Neuronal stem cell (in vitro differentiated cells): ENCODE measurements at places on chromosomes 13 and 19.

GRCh38 chr13:100594731-100595130 lies 6.1 kb upstream of the GGACT start:
- H3K4me3 ChIP-seq: no peak overlapping the region
- no peak for DNase-seq
- no peaks in the 10 kb centered on the region for H3K36me3 ChIP-seq
- H3K4me1 ChIP-seq: no peaks in the 10 kb centered on the region

GRCh38 chr13:51015973-51016372 lies 95.1 kb downstream of the C13orf42 start:
- H3K27ac ChIP-seq: no peak overlapping the region
- no peak for DNase-seq
- no peak overlapping the region for H3K4me3 ChIP-seq

DNA sequence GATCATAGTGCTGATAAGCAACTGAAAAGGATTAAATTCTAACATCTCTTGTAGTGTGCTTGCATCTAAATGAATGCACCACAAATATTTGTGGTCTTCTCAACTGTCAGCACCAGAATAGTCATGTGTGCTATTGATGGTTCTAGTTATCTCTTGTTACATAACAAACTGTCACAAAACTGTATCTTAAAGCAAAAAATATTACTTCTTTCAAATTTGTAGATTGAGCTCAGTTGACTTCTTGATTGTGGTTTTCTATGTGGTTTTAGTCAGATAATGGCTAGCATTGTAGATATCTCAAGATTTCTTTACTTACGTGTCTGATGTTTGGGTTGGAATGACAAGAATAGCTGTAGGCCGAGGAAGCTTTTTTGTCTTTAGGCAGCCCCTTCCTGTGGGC lies 431.3 kb downstream of the SLITRK6 start:
- no peak overlapping the region for H3K27ac ChIP-seq
- H3K4me1 ChIP-seq: no peaks in the 10 kb centered on the region
- no peaks in the 10 kb centered on the region for H3K27me3 ChIP-seq
- no peaks in the 10 kb centered on the region for H3K36me3 ChIP-seq

GRCh38 chr13:39336937-39337336 lies 266.1 kb downstream of the LHFPL6 start:
- no peak overlapping the region for H3K4me3 ChIP-seq
- H3K27me3 ChIP-seq: no peaks in the 10 kb centered on the region
- no peak for DNase-seq

DNA sequence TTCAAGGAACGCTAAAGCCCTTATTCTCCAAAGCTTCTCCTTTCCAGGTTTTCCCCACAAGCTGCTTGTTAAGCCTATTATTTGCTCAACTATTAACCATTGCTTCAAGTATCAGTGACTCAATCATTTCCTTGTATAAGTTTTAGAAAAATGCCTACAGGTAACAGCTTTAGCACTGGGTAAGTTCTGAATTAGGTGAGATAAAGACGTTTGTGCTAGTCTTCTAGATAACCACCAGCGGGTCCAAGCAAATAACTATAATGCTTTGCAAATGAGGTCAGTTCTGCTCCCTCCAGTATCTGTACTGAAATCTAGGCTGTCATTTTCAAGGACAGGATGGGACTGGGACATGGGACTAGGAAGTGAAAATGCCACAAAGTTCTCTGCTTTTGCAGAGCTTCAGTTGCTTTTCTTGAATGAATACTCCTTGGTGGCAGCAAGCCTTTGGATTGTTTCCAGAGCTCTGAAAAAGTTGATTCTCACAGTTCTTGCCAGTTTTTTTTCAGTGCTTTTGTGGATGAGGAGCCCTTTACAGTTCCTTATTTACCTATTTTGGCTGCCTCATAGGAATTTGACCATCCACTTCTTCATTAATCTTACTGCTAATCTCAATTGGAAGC lies 1487.7 kb downstream of the EFNB2 start:
- H3K27ac ChIP-seq: no peak overlapping the region
- no peak for DNase-seq
- no peak overlapping the region for H3K4me3 ChIP-seq
- no peaks in the 10 kb centered on the region for H3K36me3 ChIP-seq

DNA sequence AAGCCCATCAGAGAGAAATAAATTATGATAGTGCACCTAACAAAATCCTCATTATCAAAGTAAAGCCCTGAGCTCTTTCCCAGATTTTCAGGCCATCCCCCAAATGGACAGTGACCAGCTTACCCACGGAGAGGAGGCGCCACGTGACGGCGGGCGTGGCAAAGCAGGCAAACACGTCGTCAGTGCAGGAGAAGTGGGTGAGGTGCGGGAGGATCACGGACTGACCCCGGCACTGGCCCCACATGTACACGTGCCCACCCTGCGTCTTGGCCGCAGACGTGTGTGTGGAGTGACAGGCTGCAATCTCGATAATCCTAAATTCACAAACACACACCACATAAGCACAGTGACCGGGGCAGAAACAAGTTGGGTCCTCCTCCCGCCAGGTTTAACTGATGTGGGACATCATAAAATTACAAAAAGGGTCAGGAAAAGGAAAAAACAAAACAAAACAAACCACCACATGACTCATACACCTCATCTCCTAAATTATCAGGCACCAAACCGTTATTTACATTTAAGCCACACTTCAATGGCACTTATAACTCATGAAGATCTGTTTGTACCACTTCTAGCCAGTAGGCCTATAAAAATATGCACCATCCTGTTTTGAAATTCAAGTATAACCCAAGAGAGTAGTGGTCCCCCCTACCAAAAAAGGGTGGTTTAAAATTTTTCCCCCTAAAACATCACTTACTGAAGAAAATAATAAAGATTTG lies 30.1 kb downstream of the RCBTB2 start:
- no peaks in the 10 kb centered on the region for H3K27me3 ChIP-seq
- no peak overlapping the region for H3K4me3 ChIP-seq
- no peak overlapping the region for H3K27ac ChIP-seq
- no peaks in the 10 kb centered on the region for H3K4me1 ChIP-seq
- peaks cover 1% of the 10 kb centered on the region for H3K36me3 ChIP-seq
